Activated CD8-positive, alpha-beta memory T cell treated with anti-CD3 and anti-CD28 coated beads for 4 hours (primary cell): ENCODE measurements at places on chromosomes 7 and 10.

DNA sequence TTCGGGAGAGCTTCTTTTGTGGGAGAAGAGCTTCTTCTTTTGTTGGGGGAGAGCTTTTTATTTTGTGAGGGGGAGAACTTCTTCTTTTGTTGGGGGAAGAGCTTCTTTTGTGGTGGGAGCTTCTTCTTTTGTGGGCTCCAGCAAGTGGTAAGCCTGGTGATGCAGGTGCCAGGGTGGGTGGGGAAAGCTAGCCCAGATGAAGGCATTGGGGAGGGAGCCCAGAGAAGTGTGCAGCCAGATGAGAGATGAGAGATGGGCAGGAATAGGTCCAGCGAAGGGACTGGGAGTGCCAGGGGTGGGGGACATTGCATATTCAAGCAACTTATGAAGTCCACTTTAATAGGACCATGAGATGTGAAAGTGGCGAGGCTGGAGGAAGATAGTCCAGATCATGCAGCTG is 9.7 kb downstream of the ADRA2A start:
- DNase-seq = no peak

DNA sequence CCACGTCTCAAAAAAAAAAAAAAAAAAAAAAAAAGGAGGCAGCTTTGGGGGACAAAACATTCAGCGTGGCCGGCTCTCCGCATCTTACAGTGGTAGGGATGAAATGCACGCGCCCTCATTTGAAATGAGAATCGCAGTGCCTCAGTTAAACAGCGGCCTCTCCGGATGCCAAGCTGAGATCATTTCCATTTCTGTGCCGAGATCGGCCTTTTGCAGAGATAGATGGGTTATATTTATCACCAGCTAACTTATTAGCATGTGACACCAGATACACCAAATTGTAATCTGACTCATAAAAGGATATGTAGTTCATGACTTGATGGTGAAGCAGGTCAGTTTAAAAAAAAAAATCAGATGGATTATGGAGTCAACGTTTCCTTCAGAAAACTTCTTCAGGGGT is 138.7 kb downstream of the CUX1 start:
- DNase-seq = no peak

- no peak for DNase-seq
Observed at GRCh38 chr7:109751241-109751640, 1181.6 kb downstream of the DNAJB9 start.

GRCh38 chr10:7310076-7310475 is 100.8 kb downstream of the SFMBT2 start:
- no peak for DNase-seq

- DNase-seq = no peak
Observed at GRCh38 chr10:86001521-86001920, 365.1 kb downstream of the GRID1 start.

DNA sequence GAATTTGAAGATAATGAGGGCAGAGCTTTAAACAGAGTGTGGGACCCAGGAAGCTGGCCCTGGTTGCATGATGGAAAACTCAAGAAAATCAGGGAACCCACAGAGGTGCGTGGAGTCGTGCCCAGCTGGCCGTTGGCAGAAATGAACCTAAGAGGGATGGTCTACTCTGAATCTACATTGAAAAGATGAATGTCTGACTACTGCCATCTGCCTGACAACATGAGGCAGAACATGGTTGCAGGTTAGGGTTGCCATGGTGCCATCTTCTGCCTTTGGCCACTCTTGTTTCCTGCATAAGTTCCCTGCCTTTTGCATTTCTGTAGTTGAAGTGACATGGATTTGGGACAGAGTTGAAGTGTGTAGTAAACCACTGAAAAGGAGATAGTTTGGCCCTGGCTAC is 138.5 kb upstream of the COBL start:
- DNase-seq = no peak

- no peak for DNase-seq
Observed at GRCh38 chr10:96646751-96647166, 59.9 kb upstream of the TM9SF3 start.

- DNase-seq = no peak
Observed at GRCh38 chr10:11125004-11125403, 107.3 kb downstream of the CELF2 start.

DNA sequence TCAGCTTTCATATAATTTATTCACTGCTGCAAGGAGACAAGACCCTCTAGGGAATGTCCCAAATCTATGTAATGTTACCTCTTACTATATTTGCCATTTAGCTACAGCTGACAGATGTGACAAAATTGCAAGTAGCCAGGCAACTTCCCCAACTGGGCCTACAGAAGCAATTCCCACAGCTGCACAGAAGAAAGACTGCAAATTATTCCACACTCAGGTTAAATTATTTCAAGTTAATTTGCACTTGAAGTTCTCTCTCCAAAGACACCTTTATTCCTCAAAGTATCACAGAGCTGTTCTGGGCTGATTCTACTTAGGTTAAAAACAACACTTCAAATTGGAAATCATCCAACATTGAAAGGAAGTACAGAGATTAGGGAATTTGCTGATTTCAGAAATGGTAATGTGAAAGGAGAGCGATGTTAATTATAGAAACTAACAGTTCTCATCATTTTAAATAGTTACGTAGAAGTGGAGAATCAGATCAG is 133.6 kb downstream of the THSD7A start:
- no peak for DNase-seq

DNA sequence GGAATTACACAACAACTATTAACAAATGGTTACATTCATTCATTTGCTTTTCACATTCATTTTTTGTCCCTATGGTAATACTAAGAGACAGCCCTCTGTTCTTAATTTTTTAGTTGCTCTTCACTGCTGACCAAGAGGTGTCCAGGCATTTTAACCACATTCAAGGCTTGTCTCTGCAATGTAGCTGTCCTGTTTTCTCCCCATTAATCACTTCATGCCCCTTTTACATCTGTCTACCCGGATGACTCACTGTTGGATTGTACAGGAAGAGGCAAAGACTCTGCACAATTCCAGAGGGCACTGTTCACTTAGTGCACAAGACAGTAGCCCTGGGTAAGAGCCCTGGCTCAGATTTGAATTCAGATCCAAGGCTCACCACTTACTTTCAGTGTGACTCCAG is 168.5 kb downstream of the NOC3L start:
- DNase-seq = no peak

GRCh38 chr7:37488163-37488764 is 39.6 kb upstream of the ELMO1 start:
- no peak for DNase-seq

DNA sequence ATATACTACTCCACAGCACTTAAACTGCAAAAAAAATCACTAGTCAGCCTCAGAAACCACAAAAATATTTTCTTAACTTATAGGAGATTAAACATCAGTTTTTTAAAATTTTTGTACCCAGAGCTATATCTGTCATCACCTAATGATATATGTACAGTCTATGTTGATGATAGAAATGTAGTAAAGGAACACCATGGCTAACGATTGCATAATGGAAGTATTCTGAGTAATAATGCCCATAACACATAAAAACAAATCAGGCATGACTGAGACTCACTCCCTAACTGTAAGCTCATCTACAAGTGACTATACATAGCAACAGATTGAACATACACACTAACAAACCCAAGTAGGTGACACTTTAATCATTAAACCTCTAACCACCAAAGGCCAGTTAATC is 51.3 kb downstream of the TSPAN12 start:
- DNase-seq = no peak

DNA sequence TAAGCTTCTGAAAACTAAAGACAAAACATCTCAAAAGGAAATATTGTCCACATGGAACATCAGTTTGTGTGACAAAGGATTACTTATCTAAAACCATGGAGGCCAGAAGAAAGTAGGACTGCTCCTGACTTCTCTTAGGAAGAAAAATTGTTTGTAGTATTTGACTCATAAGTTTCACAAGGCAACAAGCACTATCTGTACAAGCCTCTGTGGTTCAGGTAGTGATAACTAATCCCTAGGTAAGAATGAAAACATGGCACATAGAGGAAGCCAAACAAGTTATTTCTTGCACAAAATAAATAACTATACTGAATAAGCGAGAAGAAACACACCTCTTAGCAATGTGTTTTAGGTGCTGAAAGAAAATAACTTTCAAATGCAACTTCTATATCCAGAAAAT is 30.3 kb downstream of the TFPI2 start:
- no peak for DNase-seq

GRCh38 chr10:15361131-15361530 is 10.0 kb downstream of the FAM171A1 start:
- DNase-seq = no peak

GRCh38 chr7:112009081-112009480 is 197.1 kb downstream of the DOCK4 start:
- no peak for DNase-seq

DNA sequence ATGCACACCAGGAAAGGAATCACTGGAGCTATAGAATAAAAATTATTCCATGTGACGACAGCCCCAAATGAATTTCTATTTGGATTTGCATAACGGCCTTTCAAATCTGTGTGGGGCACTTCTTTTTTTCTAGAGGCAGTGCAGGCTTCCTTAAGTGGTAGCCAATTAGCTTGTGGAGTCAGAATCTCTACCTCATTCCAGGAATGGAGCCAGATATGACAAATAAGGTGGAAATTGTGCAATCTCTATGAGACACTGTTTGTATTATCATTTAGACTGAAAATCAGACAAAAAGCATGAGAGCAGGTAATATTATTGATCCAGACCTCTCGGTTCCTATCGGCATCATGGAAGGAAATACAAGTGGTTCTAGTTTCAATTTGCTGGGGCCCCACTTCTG is 78.7 kb downstream of the BEND7 start:
- DNase-seq = no peak

DNA sequence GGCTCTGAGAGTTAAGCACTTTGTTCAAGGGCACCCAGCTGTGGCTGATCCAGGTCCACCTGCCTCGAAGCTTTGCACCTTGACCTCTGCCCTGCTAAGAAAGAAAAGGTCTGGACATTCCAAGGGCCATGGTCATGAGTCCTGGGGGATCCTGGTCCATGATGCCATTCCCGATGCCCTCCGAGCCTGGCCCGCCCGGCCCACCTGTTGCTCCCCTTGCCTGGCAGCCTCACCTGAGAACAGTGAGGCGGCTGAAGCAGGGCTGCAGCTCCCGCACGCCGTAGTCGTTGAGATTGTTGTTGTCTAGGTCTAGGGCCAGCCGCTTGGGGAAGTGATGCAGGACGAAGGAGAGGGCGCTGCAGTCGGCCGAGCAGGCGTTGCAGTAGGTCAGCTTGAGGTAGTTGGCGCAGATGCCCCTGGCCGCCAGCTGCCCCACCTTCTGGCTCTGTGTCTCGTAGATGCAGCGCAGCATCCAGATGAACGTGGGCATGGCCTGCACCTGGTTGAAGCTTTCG is 27.5 kb downstream of the NOD1 start:
- no peak for DNase-seq

GRCh38 chr10:3136763-3137611 is 35.6 kb downstream of the PITRM1 start:
- no peak for DNase-seq

DNA sequence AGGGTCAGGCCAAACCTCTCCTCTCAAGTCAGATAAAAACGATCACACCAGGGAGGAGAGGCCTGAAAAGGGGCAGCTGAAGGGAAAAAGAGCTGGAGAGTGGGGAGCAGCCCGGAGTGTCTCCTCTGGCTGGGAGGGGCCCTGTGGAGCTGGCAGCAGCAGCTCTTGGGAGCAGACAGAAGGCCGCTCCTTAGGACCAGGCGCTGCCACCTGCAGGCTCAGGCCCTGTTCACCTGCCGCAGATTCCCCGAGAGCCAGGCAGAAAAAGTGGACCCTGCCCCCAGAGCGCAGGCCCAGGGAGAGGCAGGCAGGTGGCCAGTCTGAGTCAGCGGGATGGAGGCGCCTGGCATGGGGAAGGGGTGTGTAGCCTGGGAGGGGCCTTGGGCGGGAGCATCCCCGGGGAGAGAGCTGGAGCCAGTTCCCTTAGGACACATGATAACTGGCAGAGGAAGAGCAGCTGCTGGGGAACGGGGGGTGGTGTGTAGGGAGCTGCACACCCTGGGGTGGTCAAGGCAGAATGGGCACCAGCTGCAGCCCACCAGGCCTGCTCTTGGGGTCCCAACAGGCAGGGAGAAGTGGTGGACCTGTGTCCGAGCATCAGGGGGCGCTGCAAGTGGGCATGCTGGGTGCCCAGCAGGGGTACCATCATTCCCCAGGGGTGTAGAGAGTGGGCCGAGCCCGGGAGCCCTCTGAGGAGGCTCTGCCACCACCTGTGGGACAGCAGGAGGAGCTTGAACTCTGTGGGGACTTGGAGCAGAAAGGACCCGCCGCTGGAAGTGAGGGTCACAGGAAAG is 177.2 kb upstream of the RHEB start:
- DNase-seq = no peak

- DNase-seq = no peak
Observed at GRCh38 chr7:159095979-159096411, 48.7 kb downstream of the VIPR2 start.

GRCh38 chr7:139328375-139328774 is 12.8 kb upstream of the FMC1 start:
- DNase-seq = no peak

- no peak for DNase-seq
Observed at GRCh38 chr7:34227525-34227924, 322.2 kb downstream of the BMPER start.

GRCh38 chr7:2138146-2138765 is 94.5 kb downstream of the MAD1L1 start:
- DNase-seq = no peak

DNA sequence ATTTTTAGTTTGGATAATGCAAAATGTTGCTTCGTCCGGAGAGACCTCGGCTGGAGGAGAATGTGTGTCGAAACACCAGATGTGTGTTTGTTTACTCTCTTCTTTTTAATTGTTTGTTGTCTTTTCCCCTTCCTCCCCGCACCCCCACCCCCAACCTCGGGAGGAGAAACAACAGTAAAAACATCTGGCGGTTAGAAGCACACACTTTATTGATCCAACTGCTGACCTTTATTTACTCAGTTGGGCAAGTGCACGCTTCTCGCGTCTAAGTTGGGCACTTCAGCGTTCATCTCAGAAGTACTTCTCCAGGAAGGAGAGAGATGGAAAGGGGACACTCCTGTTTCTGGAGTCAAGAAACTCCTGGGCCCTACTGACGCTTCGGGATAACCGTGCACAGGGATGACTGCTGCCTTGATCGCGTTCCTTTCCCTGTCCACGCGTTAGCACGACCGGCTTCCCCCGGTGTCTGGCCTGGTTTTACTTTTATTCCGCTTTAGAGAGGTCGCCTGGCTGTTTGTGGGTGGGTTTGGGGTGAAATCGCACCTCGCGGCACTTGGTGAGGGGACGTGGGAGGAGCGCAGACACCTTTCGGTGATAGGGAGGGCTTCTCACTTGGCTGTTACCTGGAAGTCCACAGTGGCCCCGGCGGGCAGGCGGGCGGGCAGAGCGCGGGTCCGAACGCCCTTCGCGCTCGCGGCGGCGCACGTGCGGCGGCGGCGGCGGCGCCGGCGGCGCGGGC is 168.3 kb upstream of the PPP1R3A start:
- DNase-seq = no peak

DNA sequence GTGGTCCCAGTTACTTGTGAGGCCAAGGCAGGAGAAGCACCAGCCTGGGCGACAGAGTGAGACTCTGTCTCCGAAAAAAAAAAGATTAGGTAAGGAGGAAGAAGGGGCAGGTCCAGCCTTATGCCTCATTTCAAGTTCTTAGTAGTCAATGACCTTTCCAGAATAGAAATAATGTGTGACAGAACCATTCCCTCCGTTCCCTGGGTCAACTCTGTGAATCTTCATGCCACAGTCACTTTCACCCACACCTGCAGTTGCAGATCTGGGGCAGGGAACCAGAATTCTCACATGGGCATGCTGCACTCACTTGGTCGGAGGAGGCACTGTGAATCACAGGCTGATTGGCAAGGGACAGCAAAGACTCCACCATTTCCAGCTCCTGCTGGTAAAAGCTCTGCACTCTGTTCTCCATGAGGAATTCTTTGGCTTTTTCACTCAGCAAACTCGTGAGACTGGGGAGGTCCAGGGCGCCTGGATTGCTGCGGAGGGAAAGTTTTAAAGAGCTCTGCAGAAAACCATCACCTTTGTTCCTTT is 20.7 kb downstream of the STN1 start:
- no peak for DNase-seq
